A549 treated with Hydrocortisone at 1 μM for 4 hours (cell line): ENCODE measurements at places on chromosomes 2 and 18. TPM values are rescaled to one million over a fixed set of nuclear protein-coding genes. Genes with fewer than 3 reads are reported as not detected.

The KCNG2 gene
- 0.07 TPM in 1 of 5 replicates, not detected in the others for total RNA-seq

The HOXD13 gene
- total RNA-seq, result 0.13 to 0.26 TPM (median 0.15 TPM) in 5 replicates

The SIX2 gene
- total RNA-seq, result 1.5 to 2.1 TPM (median 1.6 TPM) in 5 replicates

The SOS1 gene
- 12.1 to 18.3 TPM (median 15.1 TPM) in 5 replicates for total RNA-seq

The NR4A2 gene
- 1.7 to 3.1 TPM (median 2.1 TPM) in 5 replicates for total RNA-seq

The CD8B gene
- not detected in 5 replicates for total RNA-seq

The SCN7A gene
- total RNA-seq, result not detected in 5 replicates
